Activated naive CD4-positive, alpha-beta T cell treated with anti-CD3 and anti-CD28 coated beads, Interleukin-2, amount 50 U/mL, for 16 hours (primary cell): ENCODE measurements at places on chromosomes 3 and 15.

- no peak for DNase-seq
Observed at GRCh38 chr3:46665763-46666452, 27.6 kb downstream of the ALS2CL start.

- DNase-seq, result no peak
Observed at GRCh38 chr15:47466357-47466756, 250.9 kb upstream of the SEMA6D start.

GRCh38 chr15:63599401-63600000 is 2.3 kb downstream of the FBXL22 start:
- DNase-seq, result peak; percentile 50

- no peak for DNase-seq
Observed at GRCh38 chr3:99781761-99782160, 35.9 kb upstream of the CMSS1 start.

GRCh38 chr3:45841420-45841756 is 531 bp downstream of the LZTFL1 start:
- no peak for DNase-seq

DNA sequence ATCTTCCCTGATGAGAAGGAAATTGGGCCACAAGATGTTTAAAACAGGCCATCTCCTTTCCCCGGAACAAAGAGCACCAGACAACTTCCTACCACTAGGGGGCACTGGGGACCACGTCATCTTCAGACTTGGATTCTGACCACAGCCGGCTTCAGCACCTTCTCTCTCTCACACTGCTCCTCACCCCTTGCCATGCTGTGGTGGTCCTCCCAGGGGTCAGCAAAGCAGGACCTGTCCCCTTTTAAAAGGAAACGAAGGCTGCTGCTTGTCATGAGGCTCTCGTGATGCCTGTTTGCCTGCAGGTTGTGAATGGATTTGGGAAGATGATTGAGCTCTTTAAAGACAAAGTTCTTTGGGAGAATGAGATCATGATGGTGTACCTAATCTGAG is 16.2 kb downstream of the RFT1 start:
- peak; percentile 77 for DNase-seq

DNA sequence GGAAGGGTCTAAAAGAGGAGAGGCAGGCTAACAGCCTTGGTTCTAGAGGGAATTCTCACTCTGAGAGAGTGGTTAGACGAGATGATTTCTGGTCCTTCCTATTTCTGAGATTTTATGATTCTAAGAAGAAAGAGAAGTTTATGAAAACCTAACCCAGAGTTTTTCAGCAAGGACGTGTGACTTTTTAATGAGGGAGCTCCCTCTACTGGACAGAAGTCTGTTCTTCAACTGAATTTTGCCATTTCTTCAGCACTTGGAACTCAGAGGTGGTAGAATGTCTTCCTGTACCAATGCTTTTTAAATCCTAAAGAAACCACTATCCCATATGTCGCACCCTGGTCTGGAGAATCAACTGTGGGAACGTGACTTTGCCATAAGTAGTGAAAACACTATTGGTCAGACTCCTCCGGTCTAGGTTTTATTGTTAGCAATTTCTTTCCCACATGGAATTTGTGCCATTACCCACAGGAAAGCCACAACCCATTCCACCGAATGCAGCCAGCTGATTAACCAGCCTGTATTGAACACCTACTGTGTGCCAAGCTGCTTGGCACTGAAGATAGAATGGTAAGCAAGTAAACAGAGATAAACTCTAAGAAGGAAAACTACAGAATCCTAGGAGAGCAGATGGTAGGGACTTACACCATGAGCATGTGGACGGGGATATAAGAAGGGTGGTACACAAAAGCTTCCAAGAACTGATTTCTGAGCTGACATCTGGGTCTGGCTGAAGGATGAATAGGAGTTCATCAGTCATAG is 199.5 kb upstream of the LMCD1 start:
- DNase-seq, result no peak

DNA sequence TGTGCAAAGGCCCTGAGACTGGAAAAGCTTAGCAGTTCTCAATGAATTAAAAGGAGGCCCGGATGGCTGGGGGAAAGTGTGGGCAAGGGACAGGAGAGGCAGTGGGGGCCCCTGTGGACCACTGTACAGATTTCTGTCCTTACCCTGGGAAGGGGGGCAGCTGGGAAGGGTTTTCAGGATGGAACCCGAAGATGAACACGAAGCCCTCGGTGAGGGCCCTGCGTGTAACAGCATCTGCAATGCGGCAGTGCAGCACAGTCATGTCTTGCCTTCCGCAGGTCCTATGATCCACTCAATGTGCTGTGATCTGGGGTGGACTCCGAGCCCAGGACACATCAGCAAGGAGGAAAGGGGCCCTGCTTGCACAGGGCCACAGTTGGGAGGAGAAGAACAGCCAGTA is 7.9 kb upstream of the ATP2B2 start:
- DNase-seq, result no peak

GRCh38 chr15:68415501-68416157 is 16.3 kb downstream of the ITGA11 start:
- no peak for DNase-seq

- DNase-seq, result no peak
Observed at GRCh38 chr3:48475188-48475587, 28.7 kb downstream of the ATRIP start.

GRCh38 chr15:63364399-63365272 is 17.0 kb downstream of the CA12 start:
- no peak for DNase-seq

DNA sequence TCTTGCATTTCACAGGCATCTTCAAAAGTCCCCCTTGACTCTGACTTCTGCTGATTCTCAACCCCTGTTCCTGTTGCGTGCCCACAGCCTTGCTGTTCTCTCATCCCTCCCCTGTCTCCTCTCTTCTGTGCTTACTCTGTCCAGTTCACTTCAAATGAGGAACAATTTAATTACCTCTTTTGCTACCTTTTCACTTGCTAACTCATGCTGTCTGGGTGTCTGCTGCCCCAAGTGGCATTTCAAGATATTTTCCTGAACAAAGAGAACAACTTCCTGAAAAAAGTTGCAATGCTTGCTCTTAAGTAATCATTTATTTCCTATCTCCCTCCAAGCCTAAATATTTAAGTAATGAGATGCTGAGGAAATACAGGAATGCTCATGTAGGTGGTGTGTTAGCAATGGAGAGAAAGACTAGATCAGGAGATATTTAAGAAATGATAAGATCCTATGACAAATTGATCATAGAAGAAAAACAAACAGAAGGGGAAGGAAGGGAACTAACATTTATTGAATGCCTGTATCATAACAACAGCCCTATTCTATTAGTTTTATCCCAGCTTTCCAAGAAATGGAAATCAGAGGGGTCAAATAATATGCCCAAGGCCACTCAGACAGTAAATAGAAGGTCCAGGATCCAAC is 42.2 kb downstream of the SV2B start:
- no peak for DNase-seq

GRCh38 chr15:55218056-55218455 is 21.3 kb upstream of the RSL24D1 start:
- no peak for DNase-seq

DNA sequence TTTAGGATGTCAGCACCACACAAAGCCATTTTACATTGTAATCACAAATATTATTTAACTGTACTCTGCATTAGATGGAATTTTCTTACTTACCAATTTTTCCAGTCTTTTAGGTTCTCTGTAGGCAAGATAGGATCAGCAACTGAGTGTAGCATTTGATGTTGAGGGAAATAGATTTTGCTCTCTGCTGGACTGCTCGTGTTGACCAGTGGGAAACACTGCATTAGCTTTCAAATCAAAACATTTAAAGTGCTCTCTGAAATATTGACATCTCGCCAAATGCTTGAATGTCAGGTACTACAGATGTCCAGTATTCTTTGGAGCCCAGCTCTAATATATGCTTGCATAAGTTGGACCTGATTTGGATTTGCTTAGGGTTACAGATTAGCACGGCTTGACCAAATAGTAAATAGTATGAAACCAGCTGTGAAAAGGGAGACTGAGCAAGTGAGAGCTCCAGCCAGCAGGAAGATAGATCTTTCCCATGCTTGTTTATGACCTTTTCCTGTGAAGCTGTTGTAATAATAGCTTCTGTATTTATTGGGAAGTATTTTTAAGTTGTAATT is 29.5 kb downstream of the P2RY14 start:
- no peak for DNase-seq

- no peak for DNase-seq
Observed at GRCh38 chr3:160695915-160696327, 19.0 kb downstream of the ARL14 start.

- no peak for DNase-seq
Observed at GRCh38 chr15:85639752-85640381, 154.9 kb downstream of the KLHL25 start.

- DNase-seq, result no peak
Observed at GRCh38 chr3:101687142-101687931, 819 bp upstream of the RPL24 start.

DNA sequence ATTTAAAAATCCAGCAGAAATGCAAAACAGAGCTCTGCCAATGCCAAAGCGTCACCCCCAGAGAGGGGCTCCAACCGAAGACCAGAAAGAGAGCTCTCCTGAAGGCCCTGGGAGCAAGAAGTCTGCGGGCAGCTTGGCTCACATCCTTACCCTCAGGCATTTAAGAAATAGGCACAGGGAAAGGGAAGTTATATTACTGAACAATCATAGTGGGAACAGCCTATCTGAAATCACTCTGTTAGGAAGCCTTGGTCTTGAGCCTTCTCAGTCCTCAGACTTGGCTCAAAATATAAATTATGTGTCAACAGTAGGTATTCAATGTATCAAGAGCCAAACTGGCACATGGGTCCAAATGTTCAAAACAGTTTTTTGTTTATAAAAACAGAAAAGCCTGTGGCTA is 10.3 kb upstream of the PPARG start:
- DNase-seq, result no peak

GRCh38 chr3:15300323-15301078 is 31.9 kb downstream of the SH3BP5 start:
- no peak for DNase-seq

- DNase-seq, result no peak
Observed at GRCh38 chr3:63034101-63034500, 158.9 kb upstream of the CADPS start.

GRCh38 chr15:60949039-60949977 is 279.8 kb downstream of the RORA start:
- no peak for DNase-seq

GRCh38 chr15:91852741-91853510 is 582 bp upstream of the SLCO3A1 start:
- peak; percentile 76 for DNase-seq

- DNase-seq, result no peak
Observed at GRCh38 chr3:125267460-125267859, 54.9 kb upstream of the SLC12A8 start.

DNA sequence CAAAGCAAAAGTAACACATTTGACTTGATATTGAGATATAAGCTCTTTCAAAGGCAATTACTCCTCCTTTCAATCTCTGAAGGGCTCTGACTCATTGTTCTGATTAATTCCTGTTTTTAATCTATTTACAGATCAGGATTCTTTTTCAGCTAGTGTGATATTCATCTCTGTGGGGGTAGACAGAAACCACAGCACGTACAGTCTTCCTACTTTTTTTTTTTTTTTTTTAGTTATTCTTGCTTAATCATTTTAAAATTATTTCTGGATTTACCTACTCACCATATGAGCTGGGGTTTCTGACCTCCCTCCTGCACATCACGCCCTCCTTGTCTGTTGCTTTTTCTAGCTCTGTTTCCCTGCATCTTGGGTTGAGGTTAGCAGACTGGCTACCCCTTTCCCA is 1.4 kb downstream of the CNTN3 start:
- DNase-seq, result no peak

GRCh38 chr3:151403246-151403645 is 18.7 kb upstream of the P2RY12 start:
- no peak for DNase-seq

- no peak for DNase-seq
Observed at GRCh38 chr3:196757876-196758739, 18.5 kb downstream of the PAK2 start.

GRCh38 chr3:32147933-32148332 is 41.5 kb downstream of the GPD1L start:
- no peak for DNase-seq

DNA sequence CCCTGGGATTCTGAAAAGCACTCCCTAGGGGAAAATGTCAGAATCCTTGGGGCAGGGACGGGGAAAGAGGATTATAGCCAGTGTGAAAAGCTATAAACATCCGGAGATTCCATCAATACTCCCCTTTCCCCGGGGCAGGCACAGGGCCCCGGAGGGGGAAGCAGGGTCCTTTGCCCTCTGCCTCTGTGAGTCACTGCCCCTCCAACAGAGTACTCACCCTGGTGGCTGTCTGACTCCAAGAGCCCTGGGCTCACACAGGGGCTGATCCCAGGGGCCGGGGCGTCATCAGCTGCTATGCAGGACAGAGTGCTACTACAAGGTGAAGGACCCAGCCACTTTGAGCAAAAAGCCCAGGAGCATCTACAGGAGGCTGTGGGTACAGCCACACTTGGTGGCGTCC is 133.0 kb upstream of the PRR20G start:
- DNase-seq, result no peak

GRCh38 chr3:182690172-182690571 is 103.1 kb upstream of the ATP11B start:
- no peak for DNase-seq

DNA sequence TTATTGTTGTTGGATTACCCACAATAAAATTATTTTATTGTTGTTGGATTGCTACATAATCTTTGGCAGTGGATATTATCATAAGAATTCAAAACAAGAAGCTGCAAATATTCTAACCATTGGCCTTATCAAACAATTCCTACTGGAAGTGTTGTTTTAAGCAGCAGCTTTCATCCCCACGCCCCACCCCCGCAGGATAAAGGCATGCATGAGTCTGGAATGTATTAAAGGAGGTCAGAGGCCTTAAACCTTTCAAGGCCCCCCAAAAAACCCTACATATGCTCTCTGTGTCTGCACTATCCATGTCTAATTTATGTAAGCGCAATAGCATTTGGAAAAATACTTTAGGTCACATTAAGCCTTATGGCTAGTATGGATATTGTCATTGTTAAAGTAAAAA is 23.1 kb downstream of the P3H2 start:
- no peak for DNase-seq

- DNase-seq, result no peak
Observed at GRCh38 chr3:54899273-54899672, 28.6 kb downstream of the LRTM1 start.

GRCh38 chr3:130894986-130895280 is 1.0 kb downstream of the ATP2C1 start:
- no peak for DNase-seq

DNA sequence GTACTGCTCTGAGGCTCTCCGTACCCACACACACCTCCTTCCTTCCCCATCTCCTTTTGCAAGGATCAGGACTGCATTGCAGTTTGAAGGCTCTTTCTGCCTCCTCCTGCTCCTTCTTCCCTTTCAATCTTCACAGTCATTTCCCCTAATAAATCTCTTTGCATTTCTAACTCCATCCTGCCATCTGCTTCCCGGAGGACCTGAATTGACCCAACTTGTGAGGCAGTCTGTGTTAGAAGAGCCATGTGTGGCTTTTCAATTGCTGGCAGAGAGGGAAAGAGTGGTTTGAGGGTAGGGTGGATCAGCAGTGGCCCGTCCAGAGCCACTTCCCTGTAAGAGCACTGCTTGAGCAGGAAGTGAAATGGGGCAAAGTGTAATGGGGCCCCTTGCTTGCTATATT is 35.8 kb downstream of the ANAPC13 start:
- DNase-seq, result no peak

- peak; percentile 59 for DNase-seq
Observed at GRCh38 chr15:70559265-70560239, 203.8 kb downstream of the UACA start.
